Fibroblast of pulmonary artery (primary cell): ENCODE measurements at places on chromosomes 6 and 20.

GRCh38 chr6:90432937-90433336, 136.3 kb upstream of the BACH2 start:
- no peak for DNase-seq

DNA sequence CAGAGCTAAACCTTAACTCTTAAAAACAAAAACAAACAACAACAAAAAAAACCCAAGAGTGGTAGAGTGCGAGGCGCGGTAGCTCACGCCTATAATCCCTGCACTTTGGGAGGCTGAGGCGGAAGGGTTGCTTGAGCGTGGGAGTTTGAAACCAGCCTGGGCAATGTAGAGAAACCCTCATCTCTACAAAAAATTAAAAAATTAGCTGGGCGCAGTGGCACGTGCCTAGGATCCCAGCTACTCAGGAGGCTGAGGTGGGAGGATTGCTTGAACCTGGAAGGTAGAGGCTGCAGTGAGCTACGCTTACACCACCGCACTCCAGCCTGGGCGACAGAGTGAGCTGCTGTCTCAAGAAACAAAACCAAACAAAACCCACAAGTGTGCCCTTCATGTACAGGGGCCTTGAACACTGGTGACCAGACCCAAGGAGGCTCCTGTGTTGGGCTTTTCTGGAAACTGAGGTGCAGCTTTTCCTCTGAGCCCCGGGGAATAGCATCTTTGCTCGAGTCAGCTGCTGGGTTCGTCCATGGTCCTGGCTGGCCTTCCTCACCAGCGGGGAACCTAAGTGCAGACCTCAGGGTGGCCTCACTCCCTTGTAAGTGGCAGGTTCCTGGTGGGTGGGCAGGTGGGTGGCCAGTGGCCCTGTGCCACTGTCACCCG, 39.9 kb downstream of the PYGB start:
- DNase-seq: no peak

DNA sequence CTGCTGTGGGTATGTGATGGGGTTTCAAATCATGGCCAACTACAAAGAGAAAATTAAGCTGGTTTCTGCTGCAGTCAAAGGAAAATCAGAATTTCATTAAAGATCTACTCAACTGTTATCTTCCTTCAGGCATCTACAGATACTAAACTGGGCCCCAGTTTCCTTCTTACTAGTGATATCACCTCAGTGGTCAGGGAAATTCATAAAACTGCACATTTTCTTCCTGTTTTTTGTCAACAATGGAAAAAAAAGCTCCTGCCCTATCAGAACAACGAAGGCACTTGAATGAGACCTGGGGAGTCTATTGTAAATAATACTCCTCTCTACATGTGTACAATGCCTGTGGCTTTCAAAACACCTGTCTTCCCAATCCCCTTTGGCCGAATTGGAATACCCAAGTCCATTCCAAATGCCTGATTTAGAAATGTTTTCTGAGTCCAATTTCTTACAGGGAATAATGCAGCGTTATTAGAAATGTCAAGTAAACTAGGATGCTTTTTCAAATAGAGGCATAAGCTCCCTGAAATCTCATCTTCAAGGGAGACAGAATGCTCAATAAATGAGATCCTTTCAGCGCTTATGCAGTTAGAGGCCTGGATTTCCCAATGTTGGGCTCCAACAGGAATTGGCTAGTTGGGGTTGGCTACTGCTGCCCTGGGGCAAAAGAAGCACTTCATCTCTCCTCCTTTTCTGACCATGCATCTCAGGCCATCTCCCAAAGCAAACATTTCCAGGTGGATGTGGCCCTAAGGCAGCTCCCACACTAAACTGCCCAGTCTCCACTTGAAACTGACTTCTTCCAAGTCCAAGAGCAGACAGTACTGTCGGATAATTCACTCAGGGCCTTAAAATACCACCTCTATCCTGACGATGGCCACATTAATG, 143.3 kb downstream of the NFATC2 start:
- no peak for DNase-seq

- peak; percentile 3 for DNase-seq
Observed at GRCh38 chr6:143872201-143872600, 7.9 kb downstream of the ZC2HC1B start.

GRCh38 chr6:110756817-110757216, 58.5 kb downstream of the CDK19 start:
- no peak for DNase-seq
